ENCODE measurements at places on chromosomes 16 and 17. TPM values are rescaled to one million over a fixed set of nuclear protein-coding genes. Genes with fewer than 3 reads are reported as not detected.

GRCh38 chr17:76166906-76167305 is 25.9 kb upstream of the FOXJ1 start:
- H3K4me1 ChIP-seq, result no peaks in the 10 kb centered on the region
- no peak overlapping the region for H3K4me3 ChIP-seq
- no peak for DNase-seq
- H3K27ac ChIP-seq, result no peak overlapping the region
- H3K27me3 ChIP-seq, result no peaks in the 10 kb centered on the region
- no peaks in the 10 kb centered on the region for H3K36me3 ChIP-seq

DYNC1LI2 gene
- 97.7 TPM for total RNA-seq

CMTM1 gene
- 2.1 TPM for total RNA-seq

- no peaks in the 10 kb centered on the region for H3K36me3 ChIP-seq
- H3K4me1 ChIP-seq, result peaks cover 34% of the 10 kb centered on the region
- H3K27me3 ChIP-seq, result no peaks in the 10 kb centered on the region
- peak; percentile 80 for DNase-seq
These were observed 7.5 kb downstream of the NETO2 start for GRCh38 chr16:47136099-47136842.

ZNF785 gene
- total RNA-seq, result 16.3 TPM

GRCh38 chr17:43126911-43127290 is 1.7 kb upstream of the BRCA1 start:
- H3K4me1 ChIP-seq, result peaks cover 26% of the 10 kb centered on the region
- H3K27ac ChIP-seq, result no peak overlapping the region
- no peak for DNase-seq
- H3K4me3 ChIP-seq, result peak overlapping the region; percentile 47
- no peaks in the 10 kb centered on the region for H3K27me3 ChIP-seq

PRCD gene
- not detected for total RNA-seq

DNA sequence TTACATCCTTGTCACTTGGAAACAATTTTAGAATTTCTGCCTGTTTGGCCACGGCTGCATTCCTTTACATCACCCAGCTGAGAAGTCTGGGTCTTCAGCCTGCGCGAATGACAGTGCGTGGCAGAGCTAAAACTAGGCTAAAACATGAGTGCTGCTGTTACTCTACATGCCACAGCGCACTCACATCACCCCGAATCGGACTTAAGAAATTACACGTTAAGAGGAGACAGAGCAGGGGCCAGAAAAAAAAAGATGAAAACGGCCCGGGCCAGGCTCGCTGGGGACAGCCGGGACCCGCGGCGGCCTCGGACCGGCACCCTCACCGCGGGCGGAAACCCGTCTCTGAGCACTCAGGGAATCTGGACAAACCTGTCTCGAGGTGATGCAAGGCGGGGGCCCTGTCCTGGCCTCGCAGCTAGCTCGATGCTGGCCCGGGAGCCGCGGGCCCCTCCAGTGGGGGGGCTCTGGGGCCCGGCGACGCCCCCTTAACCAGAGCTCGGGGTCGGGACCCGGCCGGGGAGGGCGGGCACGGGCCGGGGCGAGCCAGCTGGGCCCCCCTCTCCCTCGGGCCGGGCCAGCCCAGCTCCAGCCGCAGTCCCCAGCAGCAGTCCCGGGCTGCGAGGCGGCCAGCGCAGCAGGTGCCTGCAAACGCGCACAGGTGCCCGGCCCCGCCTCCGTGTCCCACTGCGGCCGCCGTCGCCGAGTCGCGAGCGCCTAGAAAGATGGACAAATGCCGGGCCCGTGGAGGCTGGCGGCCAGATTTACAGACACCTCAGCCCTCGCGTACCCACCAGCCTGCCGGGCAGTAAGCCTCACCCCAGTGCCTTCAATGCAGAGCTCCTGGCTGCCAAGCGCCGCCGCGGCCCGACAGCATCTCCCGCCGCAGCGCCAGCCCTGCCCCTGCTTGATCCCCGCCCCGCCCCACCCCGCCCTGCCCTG is at the start of gene AKTIP:
Gene AKTIP (minus strand): TSS at position 879 of the 939 bp plus-strand sequence. CDS start 2,950 bp downstream, outside the sequence.
- peaks cover 23% of the 10 kb centered on the region for H3K4me1 ChIP-seq
- H3K27me3 ChIP-seq, result no peaks in the 10 kb centered on the region
- H3K4me3 ChIP-seq, result peak within 1 kb of the TSS; percentile 70
- H3K27ac ChIP-seq, result peak within 1 kb of the TSS; percentile 88

DNA sequence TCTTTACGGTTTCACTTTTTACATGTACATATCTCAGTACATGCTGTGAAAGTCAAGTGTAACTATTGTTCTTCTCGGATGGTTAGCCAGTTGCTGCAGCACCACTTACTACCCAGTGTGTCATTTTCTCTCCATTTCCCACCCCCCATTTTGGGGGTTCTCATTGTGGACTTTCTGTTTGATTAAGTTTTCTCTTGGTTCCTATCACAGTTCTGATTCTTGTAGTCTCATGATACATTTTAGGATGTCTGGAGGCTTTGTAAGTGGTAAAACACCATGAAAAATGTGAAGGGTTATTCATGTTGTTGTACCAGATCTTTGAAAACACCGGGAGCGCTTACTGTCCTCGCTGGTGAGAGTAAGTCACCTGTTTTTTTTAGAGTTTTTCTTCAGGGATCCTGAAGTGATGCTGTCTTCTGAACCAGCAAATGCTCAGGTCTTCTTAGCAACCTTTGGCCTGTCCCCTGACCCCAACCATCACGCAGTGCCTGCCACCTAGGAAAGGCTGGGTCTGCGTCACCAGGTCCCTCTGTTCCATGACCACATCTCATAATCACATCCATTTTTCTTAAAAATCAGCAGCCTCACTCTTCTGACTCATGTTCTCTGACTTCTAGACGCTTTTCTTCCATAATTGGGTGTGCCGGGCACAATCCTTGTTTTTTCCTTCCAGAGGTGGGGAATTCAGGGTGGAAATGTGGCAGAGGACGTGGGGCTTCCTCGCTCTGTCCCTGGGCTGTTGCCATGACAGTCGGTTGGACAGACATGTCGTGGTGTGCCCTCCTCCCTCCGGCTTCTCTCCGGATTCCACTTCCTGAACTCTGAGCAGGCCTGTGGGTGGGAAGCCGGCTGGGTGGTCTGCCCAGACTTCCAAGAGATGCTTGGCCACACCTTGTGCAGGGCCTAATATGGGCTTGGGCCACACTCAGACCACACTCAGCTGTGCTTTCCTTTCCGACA is 102.6 kb downstream of the NTN1 start:
- no peak overlapping the region for H3K4me3 ChIP-seq
- no peak for DNase-seq
- no peak overlapping the region for H3K27ac ChIP-seq
- peaks cover 12% of the 10 kb centered on the region for H3K27me3 ChIP-seq

- DNase-seq, result peak; percentile 65
- no peaks in the 10 kb centered on the region for H3K27me3 ChIP-seq
- peaks cover 37% of the 10 kb centered on the region for H3K4me1 ChIP-seq
- H3K4me3 ChIP-seq, result no peak overlapping the region
These were observed 236.6 kb upstream of the GSE1 start for GRCh38 chr16:85376292-85377095.

DNA sequence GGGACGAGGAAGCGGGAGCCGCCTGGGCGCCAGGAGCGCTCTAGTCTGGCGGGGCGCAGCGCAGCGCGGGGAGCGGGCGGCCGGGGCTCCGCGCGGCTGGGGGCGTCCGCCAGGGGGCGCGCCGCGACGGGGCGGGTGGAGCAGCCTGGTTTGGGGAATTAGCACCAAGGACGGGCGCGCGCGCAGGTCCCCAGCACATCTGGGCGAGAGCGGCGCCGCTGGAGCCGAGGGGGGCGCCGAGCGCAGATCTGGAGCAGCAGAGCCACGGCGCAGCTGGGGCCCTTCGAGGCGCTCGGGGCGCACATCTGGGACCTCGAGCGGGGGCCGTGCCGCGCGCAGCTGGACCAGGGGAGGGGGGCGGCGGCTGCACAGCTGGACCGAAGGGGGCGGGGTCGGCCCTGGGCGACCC is at the start of gene NXPH3:
Gene NXPH3 (plus strand): TSS at position 193 of the 409 bp plus-strand sequence. CDS start 349 bp downstream, outside the sequence.
- H3K4me3 ChIP-seq, result peak within 1 kb of the TSS; percentile 69
- H3K4me1 ChIP-seq, result peaks cover 5% of the 10 kb centered on the region
- H3K36me3 ChIP-seq, result no peaks in the 10 kb centered on the region
- no peak within 1 kb of the TSS for H3K27ac ChIP-seq
- H3K27me3 ChIP-seq, result peaks cover 32% of the 10 kb centered on the region

DNA sequence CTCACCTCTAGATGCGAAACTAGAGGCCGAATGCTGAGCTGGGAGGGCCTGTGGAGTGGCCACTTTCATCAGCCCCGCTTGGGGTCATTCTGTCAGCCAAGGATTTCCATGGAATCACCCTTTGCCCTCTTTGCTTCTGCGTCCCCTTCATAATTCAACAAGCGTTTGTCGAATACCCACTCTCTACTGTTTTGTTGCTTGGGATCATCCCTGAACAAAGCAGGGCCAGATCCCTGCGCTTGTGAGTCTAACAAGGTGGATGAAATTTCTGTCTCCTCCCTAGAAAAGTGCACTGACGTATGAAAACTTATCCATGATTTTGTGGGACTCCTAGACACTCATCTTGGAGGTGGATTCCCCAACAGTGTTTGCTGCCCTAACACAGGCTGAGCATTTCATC is 3.3 kb upstream of the SLC12A3 start:
- H3K27me3 ChIP-seq, result no peaks in the 10 kb centered on the region
- no peaks in the 10 kb centered on the region for H3K36me3 ChIP-seq
- peak overlapping the region; percentile 91 for H3K27ac ChIP-seq
- H3K4me3 ChIP-seq, result no peak overlapping the region
- H3K4me1 ChIP-seq, result peaks cover 6% of the 10 kb centered on the region

DNA sequence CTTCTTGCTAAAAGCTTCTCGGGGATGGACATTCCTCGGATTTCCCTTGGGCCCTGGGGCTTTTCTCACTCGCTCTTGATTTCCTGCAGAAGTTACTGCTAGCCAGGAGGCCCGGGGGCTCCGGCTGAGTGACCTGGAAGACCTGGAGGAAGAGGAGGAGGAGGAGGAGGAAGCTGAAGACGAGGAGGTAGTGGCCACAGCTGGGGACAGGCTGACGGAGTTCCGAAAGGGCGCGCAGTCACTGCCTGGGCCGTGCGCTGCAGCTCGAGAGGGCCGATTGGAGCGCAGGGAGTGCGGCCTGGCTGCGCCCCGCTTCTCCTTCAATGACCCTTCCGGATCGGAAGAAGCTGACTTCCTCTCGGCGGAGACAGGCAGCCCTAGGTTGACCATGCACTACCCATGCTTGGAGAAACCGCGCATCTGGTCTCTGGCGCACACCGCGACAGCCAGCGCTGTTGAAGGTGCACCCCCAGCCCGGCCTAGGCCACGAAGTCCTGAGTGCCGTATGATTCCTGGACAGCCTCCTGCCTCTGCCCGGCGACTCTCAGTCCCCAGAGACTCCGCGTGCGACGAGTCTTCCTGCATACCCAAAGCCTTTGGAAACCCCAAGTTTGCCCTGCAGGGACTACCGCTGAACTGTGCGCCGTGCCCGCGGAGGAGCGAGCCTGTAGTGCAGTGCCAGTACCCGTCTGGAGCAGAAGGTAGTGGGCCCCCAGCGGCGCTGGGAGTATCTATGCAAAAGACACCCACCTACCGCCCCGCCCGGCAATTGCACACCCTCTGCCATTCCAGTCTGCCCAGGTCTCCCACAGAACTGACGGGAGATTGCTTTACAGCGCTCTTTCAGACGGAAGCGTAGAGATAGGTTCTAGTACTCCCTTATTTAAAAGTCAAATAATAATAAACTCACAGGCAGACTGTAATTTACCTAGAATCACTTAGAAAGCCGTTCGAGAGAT is 4.9 kb downstream of the IRX6 start:
- DNase-seq, result no peak
- no peak overlapping the region for H3K4me3 ChIP-seq
- H3K4me1 ChIP-seq, result peaks cover 15% of the 10 kb centered on the region
- no peaks in the 10 kb centered on the region for H3K36me3 ChIP-seq

PRSS36 gene
- 1.0 TPM for total RNA-seq

UMOD gene
- not detected for total RNA-seq

- no peaks in the 10 kb centered on the region for H3K4me1 ChIP-seq
- no peaks in the 10 kb centered on the region for H3K36me3 ChIP-seq
- H3K4me3 ChIP-seq, result no peak overlapping the region
- H3K27me3 ChIP-seq, result no peaks in the 10 kb centered on the region
These were observed 450.3 kb upstream of the CDH11 start for GRCh38 chr16:65572156-65572555.

- DNase-seq, result no peak
- no peaks in the 10 kb centered on the region for H3K4me1 ChIP-seq
- no peaks in the 10 kb centered on the region for H3K27me3 ChIP-seq
- H3K4me3 ChIP-seq, result no peak overlapping the region
These were observed 15.0 kb downstream of the ITGB4 start for GRCh38 chr17:75736173-75736835.

SLC5A11 gene
- total RNA-seq, result not detected

GRCh38 chr16:30030011-30030685 is 923 bp downstream of the TLCD3B start:
- H3K27ac ChIP-seq, result no peak overlapping the region
- H3K4me1 ChIP-seq, result no peaks in the 10 kb centered on the region
- no peak overlapping the region for H3K4me3 ChIP-seq

DNA sequence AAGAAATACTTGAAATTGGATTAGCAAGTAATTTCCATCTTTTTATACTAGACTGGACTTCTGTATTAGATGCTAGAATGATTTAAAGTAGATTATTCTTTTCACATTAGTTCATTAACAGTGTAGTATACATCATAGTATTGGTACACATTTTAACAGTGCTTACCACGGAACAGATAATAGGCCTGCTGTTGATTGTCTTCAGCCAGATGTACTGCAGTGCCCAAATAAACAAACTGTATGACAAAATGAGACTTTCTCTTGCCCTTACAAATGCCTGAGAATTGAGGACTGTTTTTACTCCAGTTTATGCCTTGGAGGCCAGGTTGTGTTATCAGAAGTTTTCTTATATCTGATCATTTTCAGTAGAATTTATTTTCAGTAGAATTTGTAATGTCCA is 631 bp downstream of the EVI2A start:
- no peaks in the 10 kb centered on the region for H3K27me3 ChIP-seq
- H3K27ac ChIP-seq, result peak overlapping the region; percentile 90
- peaks cover 25% of the 10 kb centered on the region for H3K4me1 ChIP-seq
- H3K4me3 ChIP-seq, result peak overlapping the region; percentile 54
- DNase-seq, result peak; percentile 36

DNA sequence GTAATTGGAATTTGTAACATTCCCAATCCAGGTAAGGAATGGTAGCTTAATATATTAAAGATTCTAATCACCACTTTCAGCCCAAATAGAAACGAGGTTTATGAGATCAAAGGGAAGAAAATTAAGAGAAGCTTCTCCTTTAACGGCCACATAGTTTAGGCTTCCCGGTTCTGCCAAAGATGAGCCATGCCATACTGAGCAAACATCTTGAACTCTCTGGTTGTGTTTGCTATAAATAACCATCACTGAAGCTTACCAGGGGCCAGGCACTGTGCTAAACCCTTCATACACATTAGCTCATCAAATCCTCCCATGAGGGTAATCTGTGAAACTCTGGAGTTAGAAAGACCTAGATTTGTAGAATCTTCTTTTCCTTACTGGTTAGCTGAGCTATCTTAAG is 2.8 kb downstream of the MYH11 start:
- H3K4me3 ChIP-seq, result no peak overlapping the region
- H3K36me3 ChIP-seq, result no peaks in the 10 kb centered on the region
- no peak overlapping the region for H3K27ac ChIP-seq

Measured in MCF 10A (cell line).